HCT116 (cell line): ENCODE measurements at places on chromosomes 7 and 10. TPM values are rescaled to one million over a fixed set of nuclear protein-coding genes. Genes with fewer than 3 reads are reported as not detected.

DNA sequence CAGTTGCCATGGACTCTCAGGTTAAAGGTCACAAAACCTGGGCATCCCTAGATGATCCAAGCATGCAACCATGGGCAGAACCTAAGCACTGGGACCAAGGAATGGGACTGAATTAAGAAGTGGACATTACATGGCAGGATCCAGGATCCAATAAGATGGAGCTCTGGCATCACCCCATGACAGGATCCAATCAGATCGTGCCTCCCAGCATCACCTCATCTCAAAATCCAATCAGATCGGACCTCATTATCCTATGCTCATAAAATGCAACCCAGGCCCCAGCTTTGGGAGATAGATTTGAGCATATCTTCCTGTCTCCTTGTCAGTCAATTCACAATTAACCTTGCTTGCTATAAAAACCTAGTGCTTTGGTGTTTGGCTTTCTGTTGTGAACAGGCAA is 616.1 kb downstream of the PARD3 start:
- no peak for DNase-seq

DNA sequence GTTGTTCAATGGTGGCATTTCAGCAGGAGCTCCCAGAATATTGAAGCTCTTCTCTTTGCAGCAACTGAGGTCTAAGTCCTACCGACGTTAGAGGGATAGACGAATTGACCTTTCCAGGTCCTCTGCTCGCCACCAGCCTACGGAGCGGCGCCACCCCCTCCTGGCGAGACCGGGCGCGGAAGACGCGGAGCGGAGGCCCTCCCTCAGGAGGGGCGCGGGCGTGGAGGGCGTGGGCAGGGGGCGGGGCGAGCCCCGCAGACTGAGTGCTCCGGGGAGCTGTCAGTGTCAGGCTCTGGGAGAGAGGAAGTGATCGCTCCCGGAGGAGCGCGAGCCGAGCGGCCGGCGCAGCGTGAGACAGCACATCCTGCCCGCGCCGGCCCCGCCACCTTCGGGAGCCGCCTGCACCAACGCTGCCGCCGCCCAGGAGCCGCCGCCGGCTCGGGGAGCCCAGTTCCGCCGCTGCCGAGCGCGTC is at the start of gene DYNC1I1:
Gene DYNC1I1 (plus strand): TSS at position 257 of the 473 bp plus-strand sequence. CDS start 32,176 bp downstream, outside the sequence.
- no peak for DNase-seq

DNA sequence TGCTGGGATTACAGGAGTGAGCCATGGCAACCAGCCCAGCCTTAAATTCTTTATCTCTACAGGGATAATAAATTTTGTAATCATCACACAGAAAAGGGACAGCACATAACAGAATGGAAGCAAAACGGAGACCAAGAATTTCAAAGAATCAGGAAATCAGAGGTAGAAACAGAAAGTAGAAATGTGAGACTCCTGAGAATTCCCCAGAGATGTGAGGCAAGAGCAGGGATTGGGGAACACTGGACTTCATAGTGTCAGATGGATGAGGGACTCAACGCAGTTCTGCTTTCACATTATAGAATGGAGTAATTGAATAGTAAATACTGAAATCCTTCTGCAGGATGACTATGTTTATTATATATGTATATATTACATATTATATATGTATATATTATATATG is 52.5 kb upstream of the MPP7 start:
- no peak for DNase-seq

DNA sequence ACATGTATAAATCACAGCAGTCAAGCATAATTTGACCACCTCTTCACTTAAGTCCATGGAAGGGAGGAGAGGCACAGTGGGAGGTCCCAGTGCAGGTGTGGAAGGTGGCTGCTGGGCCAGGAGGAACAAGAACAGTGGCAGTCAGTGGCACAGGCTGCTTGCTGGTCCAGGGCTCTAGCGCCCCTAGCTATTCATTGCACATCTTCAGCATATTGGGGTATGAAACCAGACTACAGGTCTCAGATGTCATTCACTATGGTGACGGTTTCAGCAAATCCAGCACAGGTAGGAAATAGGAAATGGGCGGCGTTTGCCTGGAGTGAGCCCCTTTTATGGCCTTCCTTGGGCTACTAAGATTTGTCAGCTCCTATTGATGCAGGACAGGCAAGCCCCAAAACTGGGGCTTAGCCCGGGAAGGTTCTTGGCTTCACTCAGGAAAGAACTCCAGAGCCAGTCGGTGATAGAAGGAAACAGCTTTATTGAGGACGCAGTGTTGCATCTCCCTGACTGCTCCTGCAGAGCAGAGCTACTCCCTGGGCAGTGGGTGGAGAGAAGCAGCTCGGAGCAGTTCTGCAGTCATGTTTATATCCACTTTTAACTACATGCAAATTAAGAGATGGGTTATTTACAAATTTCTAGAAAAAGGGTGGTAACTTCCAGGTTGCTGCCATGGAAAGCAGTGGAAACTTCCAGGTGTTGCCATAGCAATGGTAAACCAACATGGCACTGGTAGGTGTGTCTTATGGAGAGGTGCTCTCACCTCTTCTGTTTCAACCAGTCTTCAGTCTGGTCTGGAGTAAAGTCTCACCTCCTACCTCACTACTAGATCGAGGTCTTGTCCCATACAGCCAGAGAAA is 608.8 kb downstream of the PARD3 start:
- no peak for DNase-seq

DNA sequence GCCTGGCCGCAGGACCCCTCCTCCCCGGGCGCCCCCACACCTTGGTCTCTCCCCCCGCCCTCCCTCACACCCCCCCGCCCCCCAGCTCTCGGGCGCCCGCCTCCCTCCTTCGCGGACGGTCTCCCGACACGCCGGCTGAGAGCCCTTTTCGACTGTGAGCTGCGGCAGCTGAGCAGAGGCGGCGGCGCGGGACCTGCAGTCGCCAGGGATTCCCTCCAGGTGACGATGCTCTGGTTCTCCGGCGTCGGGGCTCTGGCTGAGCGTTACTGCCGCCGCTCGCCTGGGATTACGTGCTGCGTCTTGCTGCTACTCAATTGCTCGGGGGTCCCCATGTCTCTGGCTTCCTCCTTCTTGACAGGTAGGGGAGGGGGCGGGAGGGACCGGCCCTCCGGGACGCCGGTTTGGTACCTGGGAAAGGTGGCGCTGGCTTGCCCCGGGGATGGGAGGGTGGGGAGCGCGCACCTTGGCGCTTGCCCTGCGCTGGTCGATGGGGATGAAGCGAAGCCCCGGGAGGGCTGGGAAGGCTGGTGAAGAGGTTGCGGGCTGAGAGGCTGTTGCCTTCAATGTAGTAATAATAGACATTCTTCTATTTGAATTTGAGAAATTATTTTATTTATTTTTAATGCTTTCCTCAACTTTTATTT is at the start of gene BMPER:
Gene BMPER (plus strand): TSS at position 151 of the 644 bp plus-strand sequence. CDS start 75 bp downstream, at position 226.
- DNase-seq = no peak

DNA sequence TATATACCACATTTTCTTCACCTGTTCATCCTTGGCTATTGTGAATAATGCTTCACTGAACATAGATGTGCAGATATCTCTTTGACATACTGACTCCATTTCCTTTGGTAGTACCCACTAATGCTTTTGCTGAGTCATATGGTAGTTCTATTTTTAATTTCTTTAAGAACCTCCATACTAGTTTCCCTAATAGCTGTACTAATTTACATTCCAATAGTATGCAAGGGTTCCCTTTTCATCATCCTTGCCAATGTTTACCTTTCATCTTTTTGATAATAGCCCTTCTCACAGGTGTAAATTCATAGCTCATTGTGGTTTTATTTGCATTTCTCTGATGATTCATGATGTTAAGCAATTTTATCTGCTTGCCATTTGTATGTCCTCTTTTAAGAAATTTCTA is 159.9 kb downstream of the CALCR start:
- no peak for DNase-seq

GRCh38 chr10:23499372-23500132 is 60.7 kb downstream of the OTUD1 start:
- no peak for DNase-seq

DNA sequence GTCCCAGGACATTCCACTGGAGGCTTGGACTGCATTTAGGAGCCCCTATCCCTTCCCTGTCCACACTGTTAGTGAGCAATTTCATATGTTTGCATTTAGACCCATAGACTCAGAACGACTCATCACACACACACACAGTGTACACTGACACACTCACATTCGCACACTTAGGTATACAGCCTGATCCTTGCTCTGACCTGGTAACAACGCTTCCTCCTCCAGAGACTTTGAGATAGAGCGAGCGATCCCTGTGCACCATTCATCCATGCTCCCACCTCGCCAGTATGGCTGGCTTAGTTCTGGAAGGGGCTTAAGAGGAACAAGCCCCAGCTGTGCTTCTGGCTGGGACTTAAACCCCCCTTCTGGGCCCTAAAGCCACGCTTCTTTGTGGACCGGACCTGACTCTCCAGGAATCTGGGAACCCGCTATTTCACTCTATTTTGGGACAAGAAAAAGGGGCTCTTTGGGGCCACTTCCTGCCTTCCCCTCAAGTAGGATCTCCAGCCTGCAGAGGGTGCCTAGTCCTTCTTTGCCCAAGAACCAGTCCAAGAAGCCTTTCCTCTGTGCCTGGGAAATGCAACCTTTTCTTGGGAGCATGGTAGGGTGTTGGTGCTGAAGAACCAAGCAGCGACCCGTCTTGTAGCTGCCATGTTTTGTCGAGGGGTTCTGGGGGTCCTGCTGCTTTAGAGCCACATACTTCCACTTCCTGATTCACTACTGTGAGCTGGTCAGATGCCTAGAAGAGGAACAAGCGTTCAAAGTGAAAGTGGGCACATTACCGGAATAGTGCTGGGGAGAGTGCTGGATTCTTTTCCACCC is 1.1 kb upstream of the HOXA13 start:
- DNase-seq = no peak

DNA sequence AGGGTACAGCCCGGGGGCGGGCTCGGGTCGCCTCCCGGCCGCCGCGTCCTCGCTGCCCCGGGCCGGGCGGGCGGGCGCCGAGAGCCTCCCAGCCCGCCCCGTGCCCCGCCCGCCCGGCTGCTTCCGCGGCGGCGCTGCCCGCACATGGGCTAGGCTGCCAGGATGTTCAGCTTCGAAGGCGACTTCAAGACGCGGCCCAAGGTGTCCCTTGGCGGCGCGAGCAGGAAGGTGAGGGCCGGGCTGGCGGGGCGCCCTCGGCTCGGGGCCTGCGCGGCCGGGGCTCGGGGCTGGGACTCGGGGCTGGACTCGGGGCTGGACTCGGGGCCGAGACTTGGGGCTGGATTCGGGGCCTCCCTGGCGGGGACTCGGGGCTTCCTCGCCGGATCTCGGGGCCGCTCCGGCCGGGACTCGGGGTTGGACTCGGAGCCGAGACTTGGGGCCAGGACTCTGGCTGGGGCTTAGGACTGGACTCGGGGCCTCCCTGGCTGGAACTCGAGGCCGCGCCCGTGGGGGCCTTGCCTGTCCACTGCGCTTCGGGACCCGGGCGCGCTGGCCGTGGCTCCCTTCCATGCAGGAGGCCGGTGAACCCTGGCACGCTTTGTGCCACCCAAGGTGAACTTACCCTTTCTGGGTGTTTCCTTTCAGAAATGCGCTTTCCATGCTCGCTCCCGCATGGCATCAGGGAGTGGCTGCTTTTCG is 534 bp downstream of the UBE3C start:
- DNase-seq = no peak

DNA sequence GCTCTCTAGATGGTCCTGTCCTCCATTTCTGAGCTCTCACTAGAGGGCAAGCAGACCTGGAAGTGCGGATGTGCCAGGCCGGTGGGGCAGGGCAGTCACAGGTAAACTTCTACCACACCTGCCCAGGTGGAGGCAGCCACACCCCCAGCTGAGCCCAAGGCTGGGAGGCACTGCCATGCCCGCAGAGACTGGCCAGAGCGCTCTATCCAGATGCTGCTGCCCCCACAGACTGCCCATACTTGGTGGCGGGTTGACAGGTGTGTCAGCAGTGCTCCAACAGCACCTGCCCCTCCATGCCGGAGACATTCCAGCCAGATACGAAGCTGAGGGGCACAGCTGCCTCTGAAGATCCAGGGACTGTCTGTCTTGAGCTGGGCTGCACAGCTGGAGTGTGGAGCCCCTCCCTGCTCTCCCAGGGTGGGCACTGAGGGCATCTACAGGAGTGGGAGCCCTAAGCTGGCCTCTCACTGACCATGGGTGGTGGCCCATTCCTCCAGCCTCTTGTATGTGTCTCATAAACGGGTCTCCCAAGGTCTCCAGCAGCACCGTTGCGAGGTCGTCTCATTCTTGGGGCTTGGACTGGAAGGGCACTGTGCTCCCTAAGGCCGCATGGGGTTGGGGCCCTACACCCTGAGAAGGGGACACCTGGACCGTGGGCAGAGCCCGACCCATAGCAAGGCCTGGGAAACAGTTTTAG is 38.2 kb upstream of the PPIF start:
- DNase-seq = no peak

DNA sequence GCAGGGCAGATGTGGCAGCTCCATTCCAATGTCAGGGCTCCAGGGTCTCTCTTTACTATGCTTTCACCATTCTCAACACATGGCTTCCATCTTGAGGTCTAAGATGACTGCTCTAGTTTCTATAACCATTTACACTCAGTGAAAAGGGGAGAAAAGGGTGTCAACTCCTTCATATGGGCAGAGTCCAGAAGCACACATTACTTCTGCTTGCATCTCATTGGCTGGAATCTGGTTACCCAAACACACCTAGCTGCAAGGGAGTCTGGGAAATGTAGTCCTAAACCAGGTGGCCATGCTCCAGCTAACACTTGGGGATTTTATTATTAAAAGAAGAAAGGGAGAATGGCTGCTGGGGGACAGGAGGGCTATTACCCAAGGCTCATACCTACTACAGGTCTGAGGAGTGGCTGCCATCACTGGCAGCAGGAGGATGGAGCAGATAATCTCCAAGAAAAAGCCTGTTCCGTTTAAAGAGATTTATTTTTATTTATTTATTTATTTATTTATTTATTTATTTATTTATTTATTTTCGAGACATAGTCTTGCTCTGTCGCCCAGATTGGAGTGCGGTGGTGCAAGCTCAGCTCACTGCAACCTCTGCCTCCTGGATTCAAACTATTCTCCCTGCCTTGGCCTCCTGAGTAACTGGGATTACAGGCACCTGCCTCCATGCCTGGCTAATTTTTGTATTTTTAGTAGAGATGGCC is 29.1 kb upstream of the LBX1 start:
- DNase-seq = peak; percentile 89

DNA sequence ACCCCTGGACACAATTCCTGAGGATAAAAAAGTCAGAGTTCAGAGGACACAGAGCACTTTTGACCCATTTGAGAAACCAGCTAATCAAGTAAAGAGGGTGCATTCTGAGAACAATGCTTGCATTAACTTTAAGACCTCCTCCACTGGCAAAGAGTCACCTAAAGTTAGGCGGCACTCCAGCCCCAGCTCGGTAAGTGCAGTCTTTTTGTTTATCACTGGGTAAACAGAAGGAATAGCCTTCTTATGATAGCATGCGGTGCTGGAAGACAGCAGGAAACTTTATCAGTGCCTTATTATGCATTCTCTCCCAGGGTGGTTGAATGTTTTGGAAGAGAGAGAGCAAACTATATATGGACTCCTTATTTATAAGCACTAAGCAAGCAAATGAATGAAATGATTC is 130.5 kb downstream of the CDK14 start:
- no peak for DNase-seq

DNA sequence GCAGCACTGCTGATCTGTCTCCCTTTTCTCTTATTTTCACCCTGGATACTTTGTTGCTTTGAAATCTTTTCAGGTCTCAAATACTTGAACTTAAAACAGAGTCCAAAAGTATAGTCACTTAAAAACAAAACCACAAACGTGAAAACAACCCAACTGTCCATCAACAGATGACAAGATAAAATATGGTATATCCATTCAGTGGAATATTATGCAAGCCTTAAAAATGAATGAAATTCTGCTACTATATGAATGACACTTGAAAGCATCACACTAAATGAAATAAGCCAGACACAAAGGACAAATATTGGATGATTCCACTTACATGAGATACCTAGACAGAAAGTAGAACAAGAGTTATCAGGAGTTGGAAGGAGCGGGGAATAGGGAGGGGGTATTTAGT is 44.7 kb upstream of the EFCAB10 start:
- no peak for DNase-seq

Gene TAS2R3
- 1.4 TPM for total RNA-seq

Gene GCK
- 0.34 TPM for total RNA-seq

Gene TUBB8
- 0.39 TPM for total RNA-seq

Gene ELN
- total RNA-seq = 0.17 TPM
